HCT116 (cell line): ENCODE measurements at places on chromosomes 12 and 14. TPM values are rescaled to one million over a fixed set of nuclear protein-coding genes. Genes with fewer than 3 reads are reported as not detected.
A peak's percentile ranks its signal among the peaks of the same experiment; 100 is the strongest.

DNA sequence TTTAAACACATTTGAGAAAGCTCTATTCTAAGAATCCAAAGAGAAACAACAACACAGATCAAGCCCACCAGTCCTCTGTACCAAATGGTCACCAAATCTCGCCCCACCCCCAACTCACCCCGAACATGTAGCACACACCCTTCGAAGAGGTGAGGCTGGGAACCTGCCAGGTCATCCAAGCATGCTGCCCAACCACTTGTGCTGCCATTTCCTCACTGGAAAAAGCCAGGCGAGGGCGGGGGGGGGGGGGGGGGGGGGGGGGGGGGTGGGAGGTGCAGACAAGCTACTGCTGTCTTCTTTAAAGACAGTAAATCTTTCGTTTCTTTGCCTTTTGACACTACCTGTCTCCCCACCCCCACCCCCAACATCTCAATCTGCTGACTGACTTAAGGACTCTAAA is 59.9 kb downstream of the SETD3 start:
- DNase-seq = no peak

DNA sequence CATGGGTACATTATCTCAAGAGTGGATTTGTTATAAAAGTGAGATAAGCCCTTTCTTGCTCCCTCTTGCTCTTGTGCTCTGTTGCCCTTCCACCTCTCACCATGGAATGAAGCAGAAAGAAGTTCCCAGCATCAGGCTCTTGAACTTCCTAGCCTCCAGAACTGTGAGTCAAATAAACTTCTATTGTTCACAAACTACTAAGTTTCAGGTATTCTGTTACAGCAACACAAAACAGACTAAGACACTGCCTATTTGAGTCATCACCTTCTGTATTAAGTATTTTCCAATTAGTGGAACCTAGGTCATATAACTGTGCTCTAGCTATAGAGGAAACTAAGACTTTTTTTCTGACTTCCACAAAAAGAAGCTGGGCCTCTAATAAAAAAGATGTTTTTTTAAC is 201.2 kb upstream of the FOXG1 start:
- DNase-seq = no peak

DNA sequence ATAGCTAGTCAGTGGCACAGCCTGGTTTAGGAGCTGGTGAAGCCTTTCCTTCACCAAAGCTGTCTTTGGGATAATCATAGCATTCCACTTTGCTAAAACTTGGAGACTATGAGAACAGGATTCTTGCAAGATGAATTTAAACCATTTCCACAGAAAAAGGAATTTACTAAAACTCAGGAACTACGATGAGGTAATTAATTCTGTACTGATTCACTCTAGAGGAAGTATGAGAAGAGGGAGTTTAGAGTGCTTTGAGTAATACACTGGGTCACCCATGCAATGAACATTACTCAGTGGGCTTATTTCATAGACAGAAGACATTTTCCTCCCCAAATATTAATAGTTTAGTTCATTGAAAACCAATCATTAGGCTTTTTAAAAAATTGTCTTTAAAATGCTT is 73.0 kb downstream of the RMST start:
- DNase-seq = no peak

- DNase-seq = no peak
These were observed 45.4 kb upstream of the PPP4R3A start for GRCh38 chr14:91555531-91555930.

DNA sequence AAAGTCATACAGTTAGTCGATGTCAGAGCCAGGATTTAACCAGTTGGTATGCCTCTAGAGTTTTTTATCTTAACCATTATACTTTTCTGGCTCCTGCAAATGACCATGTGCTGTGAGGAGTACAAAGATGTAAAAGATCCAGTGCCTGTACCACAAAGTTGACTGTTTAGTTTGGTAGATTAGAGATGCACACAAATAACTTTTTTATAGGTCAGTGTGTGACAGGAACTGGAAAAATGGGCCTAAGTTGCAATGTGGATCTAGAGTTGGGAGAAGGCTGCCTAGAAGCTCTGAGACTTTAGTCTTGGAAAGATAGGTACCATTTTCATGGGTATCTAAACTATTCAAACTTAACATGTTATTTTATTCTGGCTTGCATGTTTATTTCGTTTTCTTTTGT is 32.8 kb upstream of the PPM1H start:
- DNase-seq = no peak

DNA sequence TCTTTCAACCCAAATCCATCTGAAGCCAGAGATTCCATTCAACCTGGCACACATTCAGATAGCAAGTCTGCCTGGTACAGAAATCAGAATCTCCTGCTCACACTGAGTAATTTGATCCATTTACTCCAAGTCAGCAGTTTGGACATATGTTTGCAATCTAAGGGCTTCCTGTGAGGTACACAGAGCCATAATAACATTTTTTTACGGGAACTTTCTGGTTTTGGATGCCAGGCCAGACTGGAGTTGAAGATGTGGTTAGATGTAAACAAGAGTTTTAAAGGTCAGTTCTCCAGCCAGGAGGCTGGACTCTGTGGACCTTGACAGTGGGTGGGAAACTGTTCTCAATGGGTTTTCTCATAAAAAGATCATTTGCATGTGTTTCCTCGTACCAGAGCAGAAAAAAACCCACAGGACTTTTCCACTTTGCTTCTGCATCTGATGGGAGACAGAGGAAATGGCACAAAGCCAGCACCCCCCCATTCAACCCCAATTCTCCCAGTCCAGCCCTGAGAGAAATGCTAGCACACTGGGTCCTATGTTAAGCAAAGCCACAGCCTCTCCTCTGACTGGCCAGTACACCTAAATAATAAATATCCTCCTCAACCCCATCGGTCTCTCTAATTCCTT is 17.7 kb upstream of the TSPAN11 start:
- no peak for DNase-seq

DNA sequence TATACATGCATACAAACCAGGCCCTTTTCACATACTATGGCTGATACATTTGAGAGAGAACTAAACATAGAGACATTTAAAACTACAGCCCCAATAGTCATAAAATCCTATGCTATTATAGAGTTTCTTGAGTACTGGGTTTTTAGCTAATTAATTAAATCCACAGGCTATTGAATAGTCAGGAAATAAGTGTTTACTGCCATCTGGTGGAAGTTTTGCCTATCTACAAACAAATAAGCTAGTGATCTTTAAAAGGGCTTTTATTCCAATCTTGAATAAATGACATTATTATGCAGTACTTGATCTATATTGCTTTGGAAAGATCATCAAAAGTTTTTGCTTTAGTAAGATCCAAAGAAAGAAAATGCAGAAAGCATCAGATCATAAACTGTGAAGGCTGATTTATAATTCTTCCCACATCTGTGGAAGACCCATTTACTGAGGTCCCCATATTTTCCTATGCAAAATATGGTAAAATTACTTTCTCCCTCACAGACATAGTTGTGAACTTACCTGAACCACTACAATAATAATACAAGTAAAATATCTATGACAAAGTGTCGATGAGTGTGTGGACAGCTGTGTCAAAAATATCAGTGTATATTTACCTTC is 131.3 kb downstream of the ITPR2 start:
- DNase-seq = peak; percentile 28

DNA sequence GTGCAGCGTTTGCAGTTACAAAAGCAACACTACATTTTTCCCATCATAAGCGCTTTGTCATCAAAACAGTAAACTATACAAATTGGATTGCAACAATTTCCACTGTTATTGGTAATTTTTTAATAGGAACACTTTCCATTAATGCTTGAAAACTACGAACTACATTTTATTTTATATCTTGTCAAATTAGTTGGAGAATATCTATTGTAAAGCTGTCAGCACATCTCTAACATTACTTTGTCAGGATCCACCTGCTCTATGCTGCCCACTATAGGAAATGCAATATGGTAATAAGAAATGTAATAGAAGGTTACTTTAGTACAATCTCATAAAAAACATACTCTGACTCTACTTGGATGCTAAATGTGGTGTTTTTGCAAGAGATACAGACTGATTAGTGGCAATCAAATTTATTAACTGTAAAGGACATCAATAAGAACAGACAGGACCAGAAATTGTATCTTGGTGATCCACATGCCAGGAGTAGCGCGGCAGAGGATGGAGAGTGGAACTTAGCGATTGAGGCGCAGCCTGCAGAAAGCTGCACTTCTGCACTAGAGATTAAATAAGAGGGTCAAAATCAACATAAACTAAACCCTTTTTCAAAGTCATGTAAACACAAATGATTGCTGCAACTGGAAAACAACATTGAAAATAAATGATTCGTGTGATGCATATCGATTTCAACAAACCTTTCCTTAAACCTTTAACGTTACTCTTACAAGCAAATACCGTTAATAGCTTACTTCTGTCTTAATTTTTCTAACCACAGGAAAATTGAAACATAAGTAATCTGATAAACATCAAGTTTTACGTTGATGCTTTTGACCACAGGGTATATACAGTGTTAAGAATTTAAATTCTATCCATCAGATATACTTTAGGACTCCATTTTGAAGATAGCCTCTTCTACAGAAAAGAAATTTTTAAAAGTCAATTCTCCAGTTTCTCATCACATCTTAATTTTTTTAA is 3.6 kb upstream of the ARID2 start:
- no peak for DNase-seq

- peak; percentile 39 for DNase-seq
These were observed 8.8 kb downstream of the IKBIP start for GRCh38 chr12:98635657-98636323.

DNA sequence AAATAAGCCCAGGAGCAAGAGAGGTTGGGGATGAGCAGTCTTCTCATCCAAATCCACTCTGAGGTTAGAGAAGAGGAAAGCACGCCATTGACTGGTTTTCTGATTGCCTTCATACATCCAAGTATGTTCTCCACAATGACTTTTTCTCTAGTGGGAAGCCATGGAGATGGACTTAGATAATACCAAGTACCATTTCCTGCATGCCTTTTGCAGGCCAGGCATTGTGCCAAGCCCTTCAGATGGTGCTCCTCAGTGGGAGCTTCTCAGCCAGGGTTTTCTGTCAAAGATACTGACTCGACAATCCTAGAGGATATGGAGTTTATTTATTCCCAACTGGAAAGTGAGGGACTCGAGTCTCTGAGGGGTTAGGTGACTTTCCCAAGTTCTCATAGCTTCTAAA is 218.0 kb downstream of the ZFP36L1 start:
- no peak for DNase-seq

DNA sequence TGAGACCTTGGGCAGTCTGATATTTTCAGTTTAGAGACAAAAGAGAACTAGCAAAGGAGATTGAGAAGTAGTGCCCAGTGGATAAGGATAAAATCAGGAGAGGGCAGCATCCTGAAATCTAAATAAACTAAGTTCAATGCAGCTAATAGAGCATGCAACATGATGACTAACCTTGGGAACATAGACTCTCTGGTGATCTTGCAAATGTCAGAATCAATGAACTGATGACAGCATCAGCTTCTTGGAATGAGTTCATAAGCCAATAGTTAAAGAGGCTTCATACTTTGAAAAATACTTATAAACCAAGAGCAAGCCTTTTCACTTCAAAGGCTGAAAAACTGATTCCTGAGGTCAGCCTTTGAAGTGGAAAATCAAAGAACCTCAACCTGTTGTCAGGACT is 8.2 kb downstream of the TAS2R19 start:
- DNase-seq = no peak

DNA sequence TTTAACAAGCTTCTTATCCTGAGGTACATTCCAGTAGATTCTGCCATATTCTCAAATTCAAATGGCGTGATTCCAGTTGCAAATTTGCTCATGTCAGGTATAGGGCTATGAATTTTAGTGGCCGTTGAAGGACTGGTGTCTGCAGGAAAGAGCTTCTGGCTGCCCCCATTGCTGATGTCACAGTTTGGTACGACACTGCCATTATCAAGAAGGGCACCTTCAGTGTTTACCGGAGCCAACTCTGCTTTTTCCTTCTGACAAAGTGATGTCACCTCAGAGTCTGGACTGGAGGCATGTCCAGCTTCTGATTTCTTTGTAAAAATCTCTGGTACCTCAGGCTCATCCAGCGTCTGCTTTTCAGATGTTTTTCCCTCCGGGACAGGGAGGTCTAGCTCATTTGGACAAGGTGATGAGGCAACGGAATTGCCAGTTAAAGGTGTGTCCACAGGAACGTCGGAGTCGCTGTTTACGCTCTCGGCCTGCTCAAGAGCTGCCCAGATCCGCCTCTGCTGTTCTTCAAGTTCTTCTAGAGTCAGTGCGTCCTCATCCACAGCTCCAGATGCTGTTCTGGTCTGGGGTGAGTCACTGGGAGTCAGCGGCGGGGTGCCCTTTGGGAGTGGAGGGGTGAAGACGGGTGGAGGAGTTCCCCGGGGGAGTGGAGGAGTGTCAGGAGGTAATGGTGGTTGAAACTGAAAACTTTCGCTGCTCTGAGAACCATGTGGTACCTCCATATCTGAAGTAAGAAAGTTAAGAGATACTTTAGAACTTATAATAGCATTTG is 27.0 kb downstream of the ZCCHC8 start:
- no peak for DNase-seq

DNA sequence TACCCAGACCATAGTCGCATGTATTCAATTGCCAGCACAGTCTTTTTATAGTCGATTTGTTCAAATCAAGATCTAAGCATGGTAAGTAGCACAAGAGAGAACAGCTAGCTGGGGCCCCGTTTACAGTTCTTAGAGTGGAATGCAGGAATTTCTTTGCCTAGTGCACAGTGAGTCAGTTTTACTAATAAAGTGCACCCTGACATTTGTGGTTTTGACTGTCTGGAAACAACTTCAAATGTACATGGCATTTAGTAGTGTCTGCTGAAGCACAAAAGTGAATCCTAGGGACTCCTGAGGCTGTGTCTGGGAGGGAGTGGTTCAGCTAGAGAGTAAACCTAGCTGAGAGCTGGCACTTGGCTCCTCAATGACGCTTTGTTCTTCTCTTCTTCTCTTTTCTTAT is 64.9 kb downstream of the TMX1 start:
- no peak for DNase-seq

DNA sequence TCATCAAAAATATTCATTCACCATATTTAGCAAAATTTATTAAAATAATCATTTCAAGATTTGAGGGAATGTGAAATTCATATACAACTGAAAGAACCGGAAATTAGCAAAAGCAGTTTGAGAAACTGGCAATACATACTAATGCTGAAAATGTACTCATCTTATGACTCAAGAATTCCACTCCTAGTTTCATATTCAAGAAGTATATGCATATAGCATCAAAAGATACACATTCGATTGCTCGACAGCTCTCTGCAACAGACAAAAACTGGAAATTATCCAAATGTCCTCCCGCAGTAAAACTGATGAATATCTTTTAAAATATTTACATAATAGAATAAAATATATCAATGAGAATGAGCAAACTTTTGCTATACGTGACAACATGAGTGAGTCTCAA is 189.2 kb upstream of the MGAT4C start:
- DNase-seq = no peak

- no peak for DNase-seq
These were observed 8.0 kb downstream of the SCNN1A start for GRCh38 chr12:6367065-6367968.

The GUCY2C gene
- not detected for total RNA-seq

The POTEM gene
- not detected for total RNA-seq

The SLC22A17 gene
- 5.9 TPM for total RNA-seq

The TROAP gene
- total RNA-seq = 99.1 TPM

The RND1 gene
- 2.0 TPM for total RNA-seq

The PLEKHG3 gene
- 55.6 TPM for total RNA-seq

The CREBL2 gene
- total RNA-seq = 11.3 TPM

The SERPINA12 gene
- not detected for total RNA-seq

The LMNTD1 gene
- total RNA-seq = not detected
